ENCODE measurements at places on chromosomes 12 and 14. TPM values are rescaled to one million over a fixed set of nuclear protein-coding genes. Genes with fewer than 3 reads are reported as not detected.

UNC79 gene
- not detected for total RNA-seq

CACNB3 gene
- 18.6 TPM for total RNA-seq

P2RX2 gene
- not detected for total RNA-seq

HOXC10 gene
- not detected for total RNA-seq

MYBPC1 gene
- total RNA-seq = not detected

KRT83 gene
- not detected for total RNA-seq

PSMC6 gene
- 108 TPM for total RNA-seq

ETFBKMT gene
- 1.8 TPM for total RNA-seq

KIF5A gene
- total RNA-seq = under 0.01 TPM

FMNL3 gene
- 32.9 TPM for total RNA-seq

P2RX4 gene
- total RNA-seq = 52.0 TPM

LRRK2 gene
- 7.0 TPM for total RNA-seq

PABPN1 gene
- total RNA-seq = 60.3 TPM

DDX47 gene
- total RNA-seq = 124 TPM

GPX2 gene
- total RNA-seq = not detected

LMO3 gene
- total RNA-seq = not detected

PRIMA1 gene
- total RNA-seq = 0.43 TPM
